ENCODE measurements at places on chromosomes 5 and 9. TPM values are rescaled to one million over a fixed set of nuclear protein-coding genes. Genes with fewer than 3 reads are reported as not detected.

LCN9 gene
- total RNA-seq = not detected

CDH12 gene
- total RNA-seq = not detected

CRB2 gene
- not detected for total RNA-seq

RNF145 gene
- total RNA-seq = 34.6 TPM

OR1N2 gene
- total RNA-seq = not detected

GADD45G gene
- not detected for total RNA-seq

SLC4A9 gene
- not detected for total RNA-seq

CDH6 gene
- 0.29 TPM for total RNA-seq

PCDHGA2 gene
- 1.4 TPM for total RNA-seq

STK32A gene
- total RNA-seq = under 0.01 TPM

All from myometrial cell (primary cell).